ENCODE measurements at places on chromosomes 4 and X.

DNA sequence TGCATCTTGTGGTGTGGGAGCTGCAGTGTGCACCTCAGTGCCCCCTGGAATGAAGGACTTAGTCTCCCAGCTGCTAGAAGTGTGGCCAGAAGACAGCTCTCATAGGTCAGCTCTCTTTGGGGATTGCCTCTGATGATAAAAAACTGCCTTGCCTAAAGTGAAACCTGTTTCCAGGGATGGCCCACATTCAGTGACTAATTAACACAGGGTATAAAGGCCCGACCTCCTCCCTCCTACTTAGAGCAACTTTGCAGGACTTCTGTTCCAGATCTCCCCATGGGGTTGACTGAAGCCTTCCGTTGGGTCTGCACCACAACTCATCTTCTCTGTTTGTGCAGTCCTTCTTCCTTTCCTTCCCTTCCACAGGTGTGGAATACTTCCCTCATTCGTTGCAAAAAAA is 53.2 kb downstream of the SPINK2 start:
- DNase-seq, result no peak

DNA sequence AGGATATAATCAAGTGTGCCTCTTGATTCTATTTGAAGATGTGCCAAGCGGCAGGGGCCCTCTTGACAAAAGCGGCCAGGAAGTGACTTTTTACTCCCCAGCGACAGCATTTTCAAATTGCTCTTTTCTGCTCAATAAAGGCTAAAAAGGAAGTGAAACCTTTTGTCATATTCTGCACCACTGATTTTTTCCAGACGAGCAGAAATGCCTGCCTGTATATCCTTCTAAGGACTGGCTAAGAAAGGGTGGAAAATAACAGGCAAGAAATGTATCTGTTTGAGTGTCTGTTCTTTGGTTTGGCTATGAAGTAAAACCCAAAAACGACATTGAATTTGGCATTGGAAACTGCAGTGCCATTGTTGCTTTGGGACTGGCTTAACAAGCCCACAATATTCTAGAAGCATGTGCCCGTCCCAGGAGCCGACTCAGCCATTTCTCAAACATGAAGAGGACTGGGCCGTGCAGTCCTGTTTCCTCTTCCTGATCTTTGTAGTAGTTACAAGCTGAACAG is 25.4 kb downstream of the TMSB4X start:
- no peak for DNase-seq

- no peak for DNase-seq
These were observed 377.7 kb downstream of the PRDM5 start for GRCh38 chr4:120544838-120545237.

GRCh38 chr4:16846540-16847117 is 51.8 kb downstream of the LDB2 start:
- no peak for DNase-seq

DNA sequence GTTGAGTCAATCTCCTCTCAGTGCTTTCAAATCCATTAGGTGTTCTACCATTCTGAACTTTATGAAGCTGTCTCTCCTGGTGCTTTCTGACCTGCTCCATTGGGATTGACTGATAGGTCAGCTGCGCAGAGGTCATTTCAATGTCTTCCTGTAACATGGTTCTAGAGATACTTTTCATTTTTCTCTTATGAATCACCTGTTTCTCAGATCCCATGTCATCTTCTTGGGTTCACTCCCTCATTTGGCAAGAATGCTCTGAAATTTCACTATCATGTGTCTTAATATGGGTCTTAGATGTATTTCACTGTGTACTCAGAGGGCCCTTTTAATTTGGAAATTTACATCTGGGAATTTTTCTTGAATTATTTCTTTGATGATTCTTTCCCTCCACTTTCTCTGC is 13.8 kb upstream of the PGM2 start:
- no peak for DNase-seq

- no peak for DNase-seq
These were observed 16.3 kb downstream of the TAF9B start for GRCh38 chrX:78123190-78123589.

DNA sequence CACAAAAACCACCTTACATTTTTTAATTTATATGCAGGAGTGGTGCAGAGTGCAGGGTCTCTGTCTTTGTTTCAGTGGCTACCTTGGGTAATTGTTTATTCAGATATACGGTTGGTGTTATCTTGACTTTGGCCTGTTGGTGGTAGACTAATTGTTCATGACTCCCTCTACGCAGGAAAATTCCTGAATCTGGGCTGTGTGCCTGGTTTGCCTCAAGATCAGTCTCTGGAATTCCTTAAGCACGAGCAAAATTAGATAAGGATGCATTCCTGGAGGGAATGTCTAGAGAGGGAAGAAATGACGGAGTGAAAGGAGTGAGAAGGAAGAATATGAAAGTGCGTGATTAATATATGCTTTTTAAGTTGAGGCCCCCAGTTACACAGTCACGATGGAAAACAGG is 576.9 kb upstream of the PCDH10 start:
- DNase-seq, result no peak

- no peak for DNase-seq
These were observed 130.0 kb downstream of the RBM46 start for GRCh38 chr4:154911097-154911496.

DNA sequence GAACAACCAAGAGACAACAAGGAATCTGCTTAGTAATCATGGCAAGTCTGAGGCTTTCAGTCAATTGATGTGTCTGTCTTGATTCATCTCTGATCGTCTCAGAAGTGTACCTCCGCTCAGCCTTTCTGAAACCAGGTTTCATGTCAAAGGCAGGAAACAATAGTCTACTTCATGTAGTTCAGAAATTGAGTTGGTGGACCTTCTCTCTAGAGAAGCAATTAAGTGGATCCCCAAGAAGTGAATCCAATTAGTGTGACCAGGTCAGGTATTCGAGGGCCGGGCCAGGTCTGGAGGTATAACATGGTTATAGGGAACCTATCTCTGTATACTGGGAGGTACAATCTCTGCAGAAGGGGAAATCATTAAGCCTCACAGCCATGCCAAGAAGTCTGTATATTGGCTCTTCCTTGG is 32.0 kb downstream of the DAPP1 start:
- no peak for DNase-seq

DNA sequence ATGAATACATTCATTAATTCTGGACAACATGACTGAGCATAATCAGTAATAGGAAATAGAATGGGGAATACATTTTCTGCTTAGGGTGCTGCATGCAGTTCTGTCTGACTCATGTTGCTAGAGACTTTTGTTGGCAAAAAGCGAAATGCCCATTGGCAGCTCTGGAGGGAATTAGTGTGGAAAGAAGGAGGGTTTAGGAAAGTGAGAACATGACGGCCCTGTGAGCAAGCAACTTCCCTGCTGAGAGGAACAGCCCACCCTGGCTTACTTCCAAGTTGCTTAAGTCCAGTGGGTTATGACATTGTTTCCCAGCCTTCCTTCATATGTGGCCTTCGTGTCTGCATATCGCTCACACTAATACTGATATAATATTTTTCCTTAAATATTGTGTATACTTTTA is 13.8 kb downstream of the MAD2L1 start:
- DNase-seq, result no peak

GRCh38 chr4:53195815-53196661 is 169.8 kb downstream of the SCFD2 start:
- DNase-seq, result no peak

- no peak for DNase-seq
These were observed 314.6 kb upstream of the CASK start for GRCh38 chrX:42237956-42238355.

DNA sequence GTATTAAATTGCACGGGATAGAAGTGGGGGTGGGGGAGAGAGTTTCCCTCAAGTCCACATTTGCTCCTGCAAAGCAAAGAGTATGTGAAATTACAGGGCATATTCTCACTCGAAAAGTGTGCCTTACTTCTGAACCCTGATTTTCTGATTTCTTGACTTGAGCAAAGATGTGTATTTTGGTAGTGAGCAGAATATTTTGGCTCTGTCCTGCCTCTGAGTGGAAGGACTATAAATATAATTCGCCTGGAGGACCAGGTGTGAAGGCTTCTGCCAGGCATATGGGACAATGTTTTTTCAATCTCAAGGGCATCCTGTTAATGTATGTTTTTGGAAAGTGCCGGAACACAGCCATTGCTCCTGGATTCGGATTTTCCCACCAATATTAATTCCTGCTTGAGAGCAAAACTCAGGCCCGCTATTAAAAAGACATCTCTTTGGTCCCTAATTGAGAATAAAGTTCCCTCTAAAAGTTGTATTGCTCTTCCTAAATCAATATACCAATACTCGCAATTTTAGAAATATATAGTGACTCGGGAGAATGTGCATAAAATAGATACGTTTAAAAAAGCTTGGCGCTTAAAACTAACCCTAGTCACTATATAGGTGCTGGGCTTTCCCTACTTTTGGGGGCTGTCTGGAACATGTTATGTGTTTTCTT is 15.3 kb upstream of the PITX2 start:
- DNase-seq, result no peak

DNA sequence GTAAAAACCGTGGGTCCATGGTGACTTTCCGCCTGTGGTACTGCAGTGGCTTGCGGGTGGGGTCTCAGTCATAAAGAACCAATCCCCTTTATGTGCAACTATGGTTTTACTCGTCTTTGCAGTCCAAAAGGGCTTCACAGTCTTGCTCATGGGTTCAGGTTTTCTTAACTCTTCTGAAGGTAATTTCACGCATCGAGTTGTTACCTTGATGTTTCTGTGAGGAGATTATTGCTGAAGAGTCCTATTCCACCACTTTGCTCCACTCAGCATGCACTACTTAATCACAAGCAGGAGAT is 41.5 kb downstream of the F8 start:
- DNase-seq, result no peak

DNA sequence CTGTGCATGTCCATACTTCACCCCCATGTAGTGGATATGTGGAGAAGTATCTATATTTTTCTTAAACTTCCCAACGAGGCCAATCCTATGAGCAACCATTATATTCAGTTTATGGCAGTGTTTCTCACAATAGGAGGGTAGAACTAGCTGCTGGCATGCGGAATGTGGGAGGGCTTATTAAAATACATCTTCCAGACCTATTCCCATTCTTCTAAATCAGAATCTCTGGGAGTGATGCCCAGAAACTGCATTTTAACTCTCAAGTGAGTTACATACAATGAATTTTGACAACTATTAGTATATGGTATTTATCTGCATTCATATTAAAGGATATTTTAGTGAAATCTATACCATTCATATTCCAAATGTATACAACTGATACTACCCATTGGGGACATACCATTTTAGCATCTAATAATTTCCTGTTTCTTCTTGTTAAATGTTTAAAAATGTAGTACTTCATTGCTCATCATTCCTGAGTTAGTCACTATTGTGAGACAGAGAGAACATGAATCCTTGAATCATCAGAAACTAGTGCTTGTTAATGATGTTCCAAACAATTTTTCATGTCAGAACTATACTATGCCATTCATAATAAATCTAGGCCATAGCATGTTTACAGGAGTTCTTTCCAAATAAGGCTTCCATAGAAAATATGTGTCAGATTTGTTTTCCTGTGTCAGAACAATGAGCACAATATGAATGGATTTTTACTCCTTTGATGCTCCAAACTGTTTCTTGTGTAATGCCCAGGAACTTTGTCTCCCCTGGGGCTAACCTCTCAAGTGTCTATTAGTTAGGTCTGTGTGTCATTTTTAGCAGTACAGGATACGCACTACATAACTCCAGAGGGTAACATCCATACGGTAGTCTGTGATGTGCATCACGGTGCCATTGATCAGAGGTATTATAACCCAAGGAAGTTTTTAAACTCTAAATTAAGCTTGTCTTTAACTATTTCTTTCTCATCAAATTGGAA is 198.8 kb upstream of the BMP3 start:
- no peak for DNase-seq

GRCh38 chr4:147362938-147363337 is 118.0 kb upstream of the EDNRA start:
- DNase-seq, result no peak

- DNase-seq, result no peak
These were observed 214.9 kb upstream of the UGT8 start for GRCh38 chr4:114383721-114384120.

- no peak for DNase-seq
These were observed 102.0 kb downstream of the SORBS2 start for GRCh38 chr4:185709802-185710486.

DNA sequence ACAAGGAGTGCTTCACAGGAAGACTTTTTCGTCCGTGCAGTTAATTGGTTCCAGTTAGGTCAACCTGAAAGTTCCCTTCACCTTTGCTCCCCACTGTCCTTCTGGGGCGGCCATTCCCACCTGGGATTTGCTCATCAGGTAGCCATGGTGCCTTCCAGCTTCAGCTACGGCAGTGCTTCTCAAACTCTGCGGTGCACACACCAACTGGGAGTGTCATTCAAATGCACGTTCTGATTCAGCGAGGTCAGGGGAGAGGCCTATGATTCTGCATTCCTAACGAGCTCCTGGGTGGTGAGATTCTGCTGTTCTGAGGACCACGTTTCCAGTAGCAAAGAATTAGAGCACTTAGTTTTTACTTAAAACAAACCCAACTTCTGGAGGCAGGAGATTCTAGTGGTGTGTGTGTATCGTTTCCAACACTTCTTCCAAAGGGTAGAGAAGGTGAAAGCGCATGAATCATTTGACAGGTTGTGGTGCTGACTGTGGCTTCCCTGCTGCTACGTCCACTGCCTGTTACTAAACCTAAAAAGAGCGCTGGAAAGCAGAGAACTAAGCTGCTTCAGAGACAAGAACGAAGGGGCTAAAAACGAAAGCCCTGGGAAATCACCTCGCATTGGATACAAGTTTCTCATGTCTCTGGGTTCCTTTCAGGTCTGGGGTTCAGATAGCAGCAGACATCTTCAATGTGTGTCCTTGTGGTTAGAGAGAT is 4.7 kb upstream of the HELT start:
- DNase-seq, result no peak

GRCh38 chrX:3166670-3167455 is 125.6 kb downstream of the ARSF start:
- no peak for DNase-seq

- DNase-seq, result no peak
These were observed 50.9 kb downstream of the MFAP3L start for GRCh38 chr4:169975131-169975837.

DNA sequence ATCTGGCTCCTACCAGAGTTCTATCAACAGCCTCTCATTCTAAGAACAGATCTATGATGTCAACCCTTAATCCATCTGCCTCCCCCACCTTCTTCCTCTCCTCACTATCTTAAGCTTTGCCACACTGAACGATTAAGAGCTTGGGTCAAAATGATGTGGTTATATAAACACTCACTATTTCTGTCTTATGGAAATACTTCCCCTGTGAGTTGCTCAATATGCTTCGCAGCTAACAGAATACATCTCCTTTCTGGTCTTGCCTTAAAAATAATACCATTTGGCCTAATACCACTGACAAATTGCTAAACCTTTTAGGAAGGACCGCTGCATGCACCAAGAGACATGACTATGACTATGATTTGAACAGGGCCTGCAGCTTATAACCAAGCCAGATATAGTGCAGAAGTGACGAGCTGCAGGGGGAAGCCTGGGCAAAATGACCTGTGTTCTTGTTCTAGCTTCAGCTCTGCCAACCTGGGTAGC is 130.9 kb downstream of the RNF150 start:
- DNase-seq, result no peak

DNA sequence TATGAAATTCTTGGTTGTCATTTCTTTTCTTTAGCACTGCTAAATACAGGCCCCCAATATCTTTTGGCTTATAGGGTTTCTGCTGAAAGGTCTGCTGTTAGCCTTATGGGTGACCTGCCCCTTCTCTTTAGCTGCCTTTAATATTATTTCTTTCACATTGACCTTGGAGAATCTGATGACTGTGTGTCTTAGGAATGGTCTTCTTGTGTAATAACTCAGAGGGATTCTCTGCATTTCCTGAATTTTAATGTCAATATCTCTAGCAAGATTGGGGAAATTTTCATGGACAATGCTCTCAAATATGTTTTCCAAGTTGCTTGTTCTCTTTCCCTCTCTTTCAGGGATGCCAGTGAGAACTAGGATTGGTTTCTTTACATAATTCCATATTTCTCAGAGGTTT is 292.4 kb downstream of the SLC7A11 start:
- no peak for DNase-seq

Data from NCI-H1436 (cell line).